ENCODE measurements at places on chromosomes 16 and 17.

DNA sequence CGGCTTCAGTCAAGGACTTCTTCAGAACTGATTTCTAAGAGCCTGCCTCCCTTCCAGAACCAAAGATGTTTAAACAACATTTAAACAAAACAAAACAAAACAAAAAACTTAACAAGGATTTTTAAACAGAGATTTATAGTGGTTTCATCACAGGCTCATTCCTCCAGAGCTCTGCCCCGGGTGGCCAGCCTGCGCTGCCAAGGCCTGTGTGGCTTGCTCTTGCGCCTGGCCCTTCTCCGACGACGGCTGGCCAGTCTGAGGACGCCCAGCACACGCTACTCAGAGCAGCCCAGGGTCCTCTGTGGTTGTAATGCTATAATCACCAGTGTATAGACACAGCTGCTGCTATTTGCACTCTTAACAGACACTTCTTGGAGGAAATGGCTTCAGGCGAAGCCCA, 307.2 kb upstream of the MYOCD start:
- no peak for DNase-seq

DNA sequence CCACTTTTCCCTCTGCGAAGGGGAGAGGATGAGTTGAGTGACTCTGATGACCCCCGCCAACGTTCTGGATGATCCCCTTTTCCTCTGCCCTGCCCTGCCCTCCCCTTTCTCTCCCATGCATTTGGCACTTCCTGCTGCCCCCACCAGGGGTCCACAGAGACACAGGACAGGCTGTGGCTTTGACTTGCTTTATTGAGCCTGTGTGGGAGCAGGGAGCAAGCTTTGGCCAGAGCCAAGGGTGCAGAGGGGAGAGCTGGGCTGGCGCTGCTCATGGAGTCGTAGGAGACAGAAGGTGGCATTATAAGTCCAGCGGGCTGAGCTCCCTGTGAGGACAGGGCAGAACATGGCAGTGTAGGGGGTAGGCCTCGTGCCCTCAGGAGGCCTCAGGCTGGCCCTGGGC, 1.6 kb downstream of the PPY start:
- DNase-seq, result no peak

- DNase-seq, result no peak
Measured at GRCh38 chr17:79941088-79942010, 94.3 kb downstream of the TBC1D16 start.

DNA sequence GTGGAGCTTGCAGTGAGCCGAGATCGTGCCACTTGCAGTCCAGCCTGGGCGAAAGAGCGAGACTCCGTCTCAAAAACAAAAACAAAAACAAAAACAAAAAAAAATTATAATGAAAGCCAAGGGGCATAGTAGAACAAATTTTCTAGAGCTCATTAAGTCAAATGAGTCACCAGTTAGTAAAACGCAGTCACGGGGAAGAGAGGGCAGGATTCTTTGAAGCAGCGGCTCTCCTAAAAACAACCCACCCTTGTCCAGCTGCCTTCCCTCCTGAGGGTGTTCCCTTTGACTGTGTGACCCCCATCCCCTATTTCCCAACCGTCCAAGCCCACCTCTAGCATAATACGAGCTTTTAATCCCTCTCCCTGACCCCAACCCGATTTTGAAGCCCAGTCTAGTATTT, 44.1 kb upstream of the STH start:
- DNase-seq, result no peak

GRCh38 chr16:85319984-85320440, 207.7 kb upstream of the CIBAR2 start:
- DNase-seq, result no peak

GRCh38 chr17:63433746-63434591, 12.1 kb downstream of the CYB561 start:
- no peak for DNase-seq

DNA sequence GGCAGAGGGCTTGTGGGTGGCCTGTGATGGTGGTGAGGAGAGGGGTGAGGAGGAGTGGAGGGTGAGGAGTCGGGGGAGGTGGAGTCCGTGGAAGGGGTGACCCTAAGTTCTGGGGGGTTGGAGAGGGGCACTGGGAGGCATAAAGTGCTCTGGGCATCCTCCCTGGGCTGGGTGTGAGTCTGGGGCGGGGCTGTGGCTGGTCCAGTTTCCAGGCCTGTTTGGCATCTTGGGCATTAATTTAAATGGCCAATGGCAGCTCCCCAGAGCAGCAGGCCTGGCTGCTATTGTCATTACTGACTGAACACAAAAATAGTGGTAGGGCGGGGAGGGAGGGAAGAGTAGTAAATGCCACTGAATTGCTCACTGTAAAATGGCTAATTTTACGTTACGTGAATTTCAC, 7.7 kb upstream of the ARHGAP23 start:
- DNase-seq, result no peak

DNA sequence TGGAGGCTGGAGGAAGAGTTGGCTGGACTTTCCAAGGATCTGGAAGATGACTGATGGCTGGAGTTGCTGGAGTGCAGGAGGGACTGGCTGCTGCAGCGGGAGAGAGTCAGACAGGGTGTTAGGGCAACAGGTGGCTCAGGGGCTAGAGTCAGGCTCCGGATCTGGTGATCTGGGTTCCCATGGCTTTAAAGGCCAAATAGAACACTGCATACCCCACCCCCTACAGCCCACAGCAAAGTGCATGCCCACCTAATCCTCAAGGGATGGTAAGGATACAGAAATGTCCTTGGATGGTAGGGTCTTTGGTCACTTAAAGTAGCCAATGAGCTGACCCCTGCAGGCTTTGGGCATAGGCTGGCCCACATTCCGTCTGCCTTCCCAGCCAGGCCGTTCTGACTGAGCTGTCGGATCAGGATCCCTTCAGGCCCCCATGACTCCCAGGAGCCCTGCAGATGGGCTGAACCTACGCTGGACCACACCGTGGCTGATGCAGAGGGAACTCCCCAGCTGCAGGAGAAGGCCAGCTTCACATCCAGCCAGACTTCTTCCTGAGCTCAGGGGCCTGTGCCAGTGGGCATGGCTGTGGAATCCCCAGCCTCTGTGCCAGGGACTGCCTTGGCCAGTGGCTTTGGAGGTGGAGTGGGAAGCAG, 13.9 kb downstream of the TNS4 start:
- no peak for DNase-seq

GRCh38 chr17:75116737-75117136, 7.0 kb downstream of the ARMC7 start:
- DNase-seq, result no peak

GRCh38 chr17:58247511-58248363, 9.4 kb downstream of the LPO start:
- DNase-seq, result no peak

DNA sequence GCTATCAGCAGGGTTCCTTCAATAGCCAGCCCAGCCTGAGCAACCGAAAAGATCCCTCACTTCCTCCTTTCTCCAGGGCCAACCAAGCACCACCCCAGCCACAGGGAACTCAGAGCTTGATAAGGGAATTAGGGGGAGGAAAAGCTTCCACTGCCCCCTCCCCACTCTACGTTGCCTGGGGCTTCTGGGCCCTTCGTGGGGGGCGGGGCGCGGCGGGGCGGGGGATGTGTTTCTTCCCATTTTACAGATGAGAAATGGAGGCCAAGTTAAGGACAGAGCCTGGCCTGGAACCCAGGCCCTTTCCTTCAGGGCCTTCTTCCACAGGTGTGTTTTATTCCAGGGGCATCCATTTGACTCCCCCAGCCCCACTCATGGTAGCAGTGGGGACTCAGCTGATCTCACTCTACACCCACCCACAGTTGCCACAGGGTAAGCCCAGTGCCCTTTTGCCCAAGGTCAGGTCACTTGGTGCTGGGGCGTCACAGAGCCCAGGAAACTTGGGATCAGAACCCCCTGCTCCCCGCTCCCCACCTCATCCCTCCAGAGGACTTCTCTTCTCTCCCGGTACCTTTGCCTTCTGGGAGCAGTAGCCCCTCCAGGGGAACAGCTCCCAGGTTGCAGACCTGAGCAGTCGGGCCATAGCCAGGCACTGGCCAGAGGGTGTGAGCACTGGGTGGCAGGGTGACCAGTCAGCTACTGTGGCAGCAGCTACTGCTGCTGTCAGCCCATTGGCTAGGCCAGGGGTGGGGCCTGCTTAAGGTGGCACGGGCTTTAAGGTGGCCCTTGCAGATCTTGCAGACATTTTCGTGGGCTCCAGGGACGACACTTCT, at the start of gene LDHD:
LDHD (minus strand) TSS at position 700 of the 830 bp plus-strand sequence; CDS start at position 640, 60 bp downstream.
- peak; percentile 86 for DNase-seq

DNA sequence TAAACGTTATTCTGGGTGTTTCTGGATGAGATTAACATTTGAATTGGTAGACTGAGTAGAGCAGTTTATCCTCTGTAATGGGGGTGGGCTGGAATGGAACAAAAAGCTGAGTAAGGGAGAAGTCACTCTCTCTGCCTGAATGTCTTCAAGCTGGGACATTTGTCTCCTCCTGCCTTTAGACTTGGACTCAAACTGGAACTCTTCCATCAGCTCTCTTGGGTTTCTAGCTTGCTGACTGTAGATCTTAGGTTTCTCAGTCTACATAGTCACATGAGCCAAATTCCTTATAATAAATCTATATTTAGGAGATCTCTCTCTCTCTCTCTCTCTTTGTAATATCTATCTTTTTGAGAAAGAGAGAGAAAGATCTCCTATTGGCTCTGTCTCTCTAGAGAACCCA, 553.3 kb upstream of the CDH11 start:
- DNase-seq, result no peak

DNA sequence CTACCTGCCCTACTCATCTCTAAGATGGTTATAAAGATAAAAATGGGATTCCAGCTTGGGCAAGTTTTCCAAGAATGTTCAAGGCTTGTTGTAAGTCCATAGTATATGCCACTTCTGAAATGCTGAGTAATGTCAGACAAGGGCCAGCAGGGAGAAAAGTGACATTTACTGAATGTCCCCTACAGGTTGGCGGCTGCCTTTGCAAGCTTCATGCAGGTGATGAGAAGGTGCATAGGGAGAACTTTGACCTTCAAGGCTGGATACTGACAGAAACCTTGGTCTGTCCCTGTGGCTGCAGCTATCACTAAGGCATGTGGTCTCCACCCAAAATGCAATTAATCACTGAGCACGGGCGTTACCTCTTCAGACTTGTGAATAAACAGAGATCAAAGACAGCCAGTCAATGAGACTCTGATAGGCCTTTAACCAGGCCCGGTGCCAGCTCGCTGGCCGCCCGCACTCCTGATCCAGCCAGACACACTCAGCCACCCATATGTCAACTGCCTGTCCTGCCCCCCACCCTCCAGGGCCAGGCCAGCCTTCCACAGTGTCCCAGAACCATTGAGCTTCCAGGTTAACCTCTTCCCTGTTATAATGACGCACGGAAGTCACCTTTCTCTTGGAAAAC, 26.8 kb upstream of the AXIN2 start:
- DNase-seq, result no peak

GRCh38 chr17:72370819-72371218, 250.0 kb downstream of the SOX9 start:
- no peak for DNase-seq

DNA sequence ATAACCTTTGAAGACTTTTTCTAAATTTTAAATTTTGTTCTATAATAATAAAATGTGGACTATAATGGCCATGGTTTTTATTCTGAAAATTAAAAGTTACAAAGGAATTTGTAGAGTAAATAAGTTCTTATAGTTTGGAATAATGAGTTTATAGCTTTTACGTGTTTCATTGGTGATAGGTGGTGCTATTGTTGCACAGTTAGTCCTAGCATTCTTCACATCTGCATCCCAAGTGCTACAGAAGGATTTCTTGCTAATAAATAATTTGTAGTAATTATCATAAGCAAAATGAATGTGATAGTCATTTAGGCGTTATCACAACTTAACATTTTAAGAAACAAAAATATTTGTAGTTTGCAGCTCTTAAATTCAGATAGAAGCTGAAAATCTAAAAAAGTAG, 67.9 kb downstream of the BCAS3 start:
- DNase-seq, result no peak

- DNase-seq, result no peak
Measured at GRCh38 chr16:54125751-54126655, 160.6 kb downstream of the IRX3 start.

DNA sequence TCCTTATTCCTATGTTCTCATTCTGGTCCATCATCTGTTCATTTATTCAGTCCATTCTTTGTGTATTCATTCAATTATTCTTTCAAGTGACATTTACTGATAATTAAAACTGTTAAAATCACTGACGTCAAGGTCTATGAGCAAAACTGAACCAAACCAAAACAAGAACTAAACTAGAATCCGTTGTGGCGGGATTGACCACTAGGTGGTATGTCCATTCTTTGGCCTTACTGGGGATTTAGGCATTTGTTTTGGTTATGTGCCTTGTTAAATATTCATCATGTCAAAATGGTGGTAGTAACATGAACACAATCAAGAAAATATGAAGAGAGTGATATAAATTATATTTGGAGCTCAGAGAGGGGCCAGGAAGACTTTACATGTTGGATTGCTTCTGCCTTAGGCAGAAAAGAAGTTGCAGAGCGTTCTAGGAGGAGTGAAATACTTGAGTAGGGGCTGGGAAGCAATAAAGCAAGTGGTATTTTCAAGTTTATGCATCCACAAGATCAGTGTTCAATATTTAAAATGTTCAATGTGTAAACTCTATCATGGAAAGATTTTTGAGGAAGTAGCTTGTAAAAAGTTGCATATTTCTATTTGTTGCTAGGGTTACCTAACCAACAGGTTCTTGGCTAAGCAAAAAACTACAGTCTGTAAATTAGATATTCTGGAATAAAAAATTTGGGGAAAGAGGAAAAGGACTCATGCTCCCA, 129.0 kb downstream of the CDH13 start:
- no peak for DNase-seq

- DNase-seq, result no peak
Measured at GRCh38 chr16:85605051-85605911, 7.8 kb upstream of the GSE1 start.

GRCh38 chr16:54402873-54403272, 116.3 kb upstream of the IRX3 start:
- DNase-seq, result no peak

- no peak for DNase-seq
Measured at GRCh38 chr17:71855010-71855409, 265.8 kb upstream of the SOX9 start.

- no peak for DNase-seq
Measured at GRCh38 chr16:75733305-75734211, 7.3 kb upstream of the CPHXL start.

DNA sequence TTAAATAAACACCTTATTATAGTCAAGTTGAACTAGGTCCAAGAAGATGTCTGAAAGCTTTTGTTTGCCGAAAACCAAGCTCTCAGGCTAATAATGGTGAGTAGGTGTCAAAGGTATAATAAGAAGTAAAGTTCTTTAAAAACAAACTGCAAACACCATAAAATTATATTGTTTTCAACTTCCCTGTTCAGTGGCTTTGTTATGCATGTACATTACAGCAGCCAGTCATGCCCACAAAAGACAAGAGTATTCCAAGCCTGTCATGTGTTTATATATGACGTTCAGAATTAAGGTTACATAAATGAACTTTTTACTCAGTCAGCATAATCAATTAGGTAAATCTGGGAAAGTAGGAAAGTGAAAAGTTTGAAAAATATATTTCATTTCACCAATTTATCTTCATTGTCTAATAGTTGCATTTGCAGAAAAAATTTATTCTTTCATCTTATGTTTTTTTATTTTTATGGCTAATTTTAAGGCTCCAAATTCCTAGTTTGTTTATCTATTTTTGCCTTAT, 928.7 kb upstream of the SOX9 start:
- DNase-seq, result no peak

- peak; percentile 15 for DNase-seq
Measured at GRCh38 chr17:61251939-61252865, 147.4 kb upstream of the TBX2 start.

Data from amygdala (tissue), 56 donors.